Nasal cavity respiratory epithelium epithelial cell of viscerocranial mucosa (primary cell): ENCODE measurements at places on chromosomes 6 and 20. TPM values are rescaled to one million over a fixed set of nuclear protein-coding genes. Genes with fewer than 3 reads are reported as not detected.

RSPH4A gene
- total RNA-seq = under 0.01 TPM in 2 replicates

SPTLC3 gene
- total RNA-seq = 4.1 and 7.3 TPM in 2 replicates

ULBP2 gene
- total RNA-seq = 8.2 and 10.7 TPM in 2 replicates

FRK gene
- total RNA-seq = 1.0 and 7.9 TPM in 2 replicates

NKAIN4 gene
- total RNA-seq = 2.7 TPM in 1 of 2 replicates, not detected in the other

PSMA7 gene
- total RNA-seq = 358 and 369 TPM in 2 replicates

LY6G6F gene
- total RNA-seq = not detected in 2 replicates

PACSIN1 gene
- total RNA-seq = not detected in 2 replicates

STAU1 gene
- 46.1 and 78.7 TPM in 2 replicates for total RNA-seq

CST4 gene
- total RNA-seq = not detected in 2 replicates

TBPL1 gene
- total RNA-seq = 15.4 and 25.8 TPM in 2 replicates

CYP39A1 gene
- total RNA-seq = 6.5 and 8.2 TPM in 2 replicates

FRS3 gene
- 0.34 and 1.1 TPM in 2 replicates for total RNA-seq

PRSS16 gene
- total RNA-seq = 11.2 and 12.6 TPM in 2 replicates

PI16 gene
- total RNA-seq = not detected in 2 replicates

CCR6 gene
- total RNA-seq = not detected in 2 replicates

ZC2HC1B gene
- total RNA-seq = not detected in 2 replicates

BTNL2 gene
- total RNA-seq = 0.34 TPM in 1 of 2 replicates, not detected in the other

PRRT1 gene
- not detected in 2 replicates for total RNA-seq

DAAM2 gene
- 0.07 TPM in 1 of 2 replicates, not detected in the other for total RNA-seq

CCN2 gene
- 7.5 and 53.6 TPM in 2 replicates for total RNA-seq
